T-helper 22 cell (primary cell): ENCODE measurements at places on chromosomes 3 and 15.

- DNase-seq, result no peak
Observed at GRCh38 chr3:186152889-186153292, 44.0 kb upstream of the ETV5 start.

GRCh38 chr3:127644641-127645370, 15.8 kb downstream of the PODXL2 start:
- DNase-seq, result no peak

DNA sequence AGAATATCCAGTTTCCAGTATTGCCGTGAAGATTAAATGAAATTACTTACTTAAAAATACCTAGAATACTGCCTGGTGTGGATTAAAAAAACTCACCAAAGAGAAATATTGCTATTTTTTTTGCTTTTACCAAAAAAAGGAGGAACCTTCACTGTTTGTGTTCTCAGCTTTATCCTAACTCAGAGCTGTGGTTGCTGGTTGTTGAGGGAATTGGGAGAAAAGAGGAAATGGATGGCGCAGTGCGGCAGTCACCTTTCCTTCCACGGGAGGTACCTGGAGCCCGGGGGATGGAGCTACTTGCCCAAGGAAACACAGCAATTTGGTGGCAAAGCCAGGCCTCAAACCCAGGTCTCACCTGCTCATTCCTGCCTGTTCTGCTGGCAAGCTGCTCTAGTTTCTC, 270.3 kb downstream of the RPLP1 start:
- DNase-seq, result no peak

GRCh38 chr3:8494327-8494726, 7.3 kb upstream of the LMCD1 start:
- no peak for DNase-seq

- no peak for DNase-seq
Observed at GRCh38 chr15:37220949-37221670, 120.8 kb upstream of the MEIS2 start.

- DNase-seq, result no peak
Observed at GRCh38 chr3:59016930-59017616, 32.8 kb downstream of the CFAP20DC start.

DNA sequence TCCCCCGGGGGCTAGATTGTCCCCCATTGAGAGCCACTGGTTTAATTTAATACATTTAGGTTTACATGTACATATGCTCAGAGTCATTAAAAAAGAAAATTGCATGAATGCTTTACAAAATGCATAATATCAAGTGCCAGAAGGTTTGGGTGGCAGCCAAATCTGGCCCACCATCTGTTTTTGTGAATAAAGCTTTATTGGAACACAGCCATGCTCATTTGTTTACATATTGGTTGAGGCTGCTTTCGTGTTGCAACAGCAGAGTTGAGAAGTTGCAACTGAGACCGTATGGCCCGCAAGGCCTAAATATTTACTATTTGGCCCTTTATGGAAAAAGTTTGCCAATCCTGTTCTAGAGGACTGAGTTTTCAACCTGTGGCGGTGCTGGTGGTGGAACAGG, 32.1 kb upstream of the RGMA start:
- DNase-seq, result no peak
